CD4-positive, alpha-beta memory T cell (primary cell): ENCODE measurements at places on chromosomes 3 and 15. TPM values are rescaled to one million over a fixed set of nuclear protein-coding genes. Genes with fewer than 3 reads are reported as not detected.

DNA sequence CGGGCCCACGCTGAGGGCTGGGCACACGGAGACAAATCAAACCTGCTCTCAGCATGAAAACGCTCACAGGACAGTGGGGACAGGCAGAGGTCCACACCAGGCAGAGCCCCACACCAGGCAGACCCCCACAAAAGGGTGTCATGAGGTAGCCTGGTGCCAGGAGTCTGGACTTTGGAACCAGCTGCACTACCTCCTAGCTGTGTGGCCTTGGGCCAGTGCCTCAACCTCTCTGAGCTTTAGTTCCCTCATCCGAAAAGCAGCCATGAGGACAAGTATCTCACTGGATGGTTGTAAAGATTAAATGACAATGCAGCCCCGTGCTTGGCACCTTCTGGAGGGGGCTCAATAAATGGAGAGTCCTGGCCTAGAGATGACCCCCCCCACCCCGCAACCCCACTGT is 16.5 kb upstream of the CRABP1 start:
- no peaks in the 10 kb centered on the region for H3K27me3 ChIP-seq
- no peak overlapping the region for H3K4me3 ChIP-seq
- no peaks in the 10 kb centered on the region for H3K36me3 ChIP-seq
- H3K4me1 ChIP-seq = no peaks in the 10 kb centered on the region
- no peak overlapping the region for H3K27ac ChIP-seq
- DNase-seq = no peak

- DNase-seq = no peak
- no peak overlapping the region for H3K4me3 ChIP-seq
- no peaks in the 10 kb centered on the region for H3K4me1 ChIP-seq
- no peaks in the 10 kb centered on the region for H3K27me3 ChIP-seq
- H3K27ac ChIP-seq = no peak overlapping the region
Observed at GRCh38 chr3:37766797-37767776, 94.6 kb upstream of the CTDSPL start.

GRCh38 chr3:40258555-40258954 is 51.0 kb upstream of the EIF1B start:
- no peak overlapping the region for H3K4me3 ChIP-seq
- H3K36me3 ChIP-seq = no peaks in the 10 kb centered on the region

DNA sequence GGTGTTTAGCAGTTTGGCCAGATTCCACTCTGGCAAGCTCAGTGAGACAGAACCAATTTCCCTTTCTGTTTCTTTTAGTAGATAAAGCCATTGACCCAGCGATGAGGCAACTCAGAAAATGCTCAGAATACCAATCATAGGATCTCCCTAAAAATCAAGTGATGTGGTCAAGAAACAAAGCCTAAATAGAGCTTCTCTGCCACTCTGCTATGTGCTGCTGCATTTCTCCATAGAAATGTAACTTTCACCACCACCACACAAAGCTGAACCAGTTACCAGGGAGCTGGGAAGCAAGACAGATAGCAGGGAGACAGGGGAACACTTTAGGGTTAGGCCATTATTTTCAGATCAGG is 109.8 kb downstream of the RPL22L1 start:
- no peaks in the 10 kb centered on the region for H3K4me1 ChIP-seq
- H3K27me3 ChIP-seq = no peaks in the 10 kb centered on the region
- DNase-seq = no peak

DNA sequence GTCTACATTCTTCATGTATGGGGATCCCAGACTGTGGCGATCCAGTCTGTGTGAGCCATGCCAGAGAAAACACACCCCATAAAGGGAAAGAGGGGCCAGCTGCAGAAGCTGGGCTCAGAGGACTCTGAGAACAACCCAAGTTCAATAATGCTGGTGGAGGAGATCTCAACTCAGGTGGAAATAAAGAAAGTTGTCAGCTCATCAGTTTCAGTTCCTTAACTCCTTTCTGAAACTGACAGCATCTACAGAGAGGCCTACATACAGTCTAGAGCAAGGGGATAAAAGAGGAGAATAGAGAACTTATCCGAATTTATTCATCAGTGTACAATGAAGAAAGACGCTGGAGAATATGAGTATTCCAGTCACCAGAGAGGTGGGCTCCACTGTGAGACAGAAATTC is 77.0 kb downstream of the NTRK3 start:
- H3K4me3 ChIP-seq = no peak overlapping the region
- no peaks in the 10 kb centered on the region for H3K27me3 ChIP-seq
- DNase-seq = no peak
- H3K4me1 ChIP-seq = no peaks in the 10 kb centered on the region

DNA sequence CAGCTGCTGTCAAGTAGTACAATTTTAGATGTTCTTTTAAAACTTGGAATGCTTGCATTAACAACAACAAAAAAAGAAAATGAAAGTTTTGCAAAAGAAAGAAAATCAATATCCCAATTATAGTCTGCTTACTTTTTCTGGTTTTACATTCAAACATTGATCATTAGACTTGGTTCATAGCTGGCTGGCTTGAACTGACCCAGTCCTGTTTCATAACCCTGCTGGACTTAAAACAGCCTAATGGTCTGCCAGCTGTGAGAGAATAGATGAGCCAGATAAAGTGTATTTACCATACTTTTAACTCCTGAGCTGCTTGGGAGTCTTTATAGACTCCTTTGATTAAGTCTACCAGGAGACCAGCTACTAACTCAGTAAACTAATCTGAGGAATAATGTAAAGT is 59.2 kb downstream of the PIAS1 start:
- no peaks in the 10 kb centered on the region for H3K36me3 ChIP-seq
- H3K27ac ChIP-seq = no peak overlapping the region
- no peaks in the 10 kb centered on the region for H3K27me3 ChIP-seq

GRCh38 chr15:70400766-70401541 is 303.2 kb upstream of the TLE3 start:
- H3K36me3 ChIP-seq = no peaks in the 10 kb centered on the region
- no peaks in the 10 kb centered on the region for H3K27me3 ChIP-seq
- H3K27ac ChIP-seq = no peak overlapping the region
- DNase-seq = no peak

DNA sequence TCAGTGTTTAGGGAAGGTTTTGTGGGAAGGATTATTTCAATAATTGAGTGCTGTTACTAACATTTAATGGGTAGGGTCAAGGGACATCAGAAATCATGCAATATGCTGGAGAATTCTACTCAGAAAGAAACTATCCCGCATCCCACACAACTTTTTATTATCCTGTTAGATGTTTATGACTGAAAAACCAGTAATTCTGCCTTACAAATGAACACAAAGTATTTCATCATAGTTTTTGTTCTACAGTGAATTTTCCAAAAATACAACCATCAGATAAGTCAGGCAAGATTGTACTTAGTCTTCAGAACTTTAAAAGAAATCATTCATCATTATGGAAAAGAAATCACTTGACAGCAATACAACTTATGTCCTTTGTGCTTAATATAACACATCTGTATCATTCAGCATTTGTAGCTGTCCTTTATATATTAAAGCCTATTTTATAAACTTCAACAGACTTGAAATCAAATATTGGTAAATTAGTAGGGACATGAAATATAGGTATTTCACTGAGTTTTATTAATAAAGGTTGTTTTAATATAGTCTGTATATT is 61.9 kb downstream of the TRPM7 start:
- H3K4me3 ChIP-seq = no peak overlapping the region
- DNase-seq = no peak
- H3K36me3 ChIP-seq = peaks cover 20% of the 10 kb centered on the region
- no peaks in the 10 kb centered on the region for H3K4me1 ChIP-seq
- H3K27ac ChIP-seq = no peak overlapping the region

- H3K36me3 ChIP-seq = no peaks in the 10 kb centered on the region
- no peak for DNase-seq
- no peak within 1 kb of the TSS for H3K4me3 ChIP-seq
- H3K27me3 ChIP-seq = no peaks in the 10 kb centered on the region
Observed at GRCh38 chr3:109136523-109136922, at the start of gene C3orf85. Gene C3orf85 (plus strand): TSS chr3:109136719. CDS start chr3:109136848, 129 bp downstream.

GRCh38 chr3:87219611-87220010 is 7.5 kb upstream of the CHMP2B start:
- no peaks in the 10 kb centered on the region for H3K36me3 ChIP-seq
- no peak for DNase-seq
- no peaks in the 10 kb centered on the region for H3K4me1 ChIP-seq
- H3K4me3 ChIP-seq = no peak overlapping the region
- H3K27me3 ChIP-seq = no peaks in the 10 kb centered on the region

DNA sequence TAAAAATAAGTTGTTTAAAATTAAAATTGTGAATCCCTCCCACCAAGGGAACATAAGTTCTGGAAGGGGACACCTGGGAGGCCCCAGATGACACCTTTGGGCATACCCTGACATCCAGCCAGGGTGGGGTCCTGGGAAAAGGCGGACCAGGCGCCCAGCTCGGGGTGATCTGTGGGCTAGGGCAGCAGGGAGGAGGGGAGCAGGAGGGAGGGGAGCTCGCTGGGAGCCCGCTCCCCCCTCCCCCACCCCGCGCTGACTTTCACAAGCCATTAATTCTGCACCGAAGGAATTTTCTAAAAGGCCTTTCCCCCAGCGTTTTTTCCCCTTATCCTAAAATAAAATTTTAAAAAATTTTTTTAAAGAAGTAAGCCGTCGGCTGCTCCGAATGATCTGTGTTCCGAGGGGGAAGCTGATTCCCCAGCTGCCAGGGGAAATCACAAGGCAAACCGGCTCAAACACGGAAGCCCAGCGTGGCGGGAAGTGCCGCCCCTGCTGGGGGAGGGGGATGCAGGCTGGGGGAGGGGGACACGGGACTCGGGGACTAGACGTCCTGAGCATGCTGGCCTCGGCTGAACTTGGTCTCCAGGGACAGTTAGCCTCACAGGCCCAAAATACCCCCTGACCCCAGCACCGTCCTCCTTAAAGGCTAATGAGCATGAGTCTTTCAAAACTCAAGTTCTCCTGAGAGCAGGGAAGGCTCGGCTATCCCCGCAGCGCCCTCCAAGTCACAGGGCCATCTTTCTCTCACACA is 13.9 kb downstream of the PLXND1 start:
- DNase-seq = no peak
- H3K27ac ChIP-seq = no peak overlapping the region
- H3K27me3 ChIP-seq = no peaks in the 10 kb centered on the region
- H3K36me3 ChIP-seq = no peaks in the 10 kb centered on the region
- peaks cover 27% of the 10 kb centered on the region for H3K4me1 ChIP-seq

DNA sequence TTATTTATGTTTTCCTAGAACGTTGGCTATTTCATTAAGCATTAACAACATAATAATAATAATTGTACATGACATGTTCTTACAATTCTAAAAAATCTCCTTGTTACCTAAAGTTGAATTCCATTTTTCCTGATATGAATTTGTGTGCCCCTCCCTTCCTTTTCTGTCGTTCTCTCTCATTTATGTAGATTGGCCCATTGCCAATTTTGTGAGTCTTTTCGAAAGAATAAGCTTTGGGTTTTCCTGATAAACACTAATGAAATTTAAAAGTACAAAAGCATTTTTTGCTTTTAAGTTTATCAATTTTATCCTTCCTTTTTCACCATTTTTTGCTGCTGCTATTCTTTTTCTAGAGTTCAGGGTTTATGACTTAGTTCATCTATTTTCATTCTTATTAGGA is 44.9 kb downstream of the PRR23E start:
- H3K27me3 ChIP-seq = no peaks in the 10 kb centered on the region
- H3K4me1 ChIP-seq = no peaks in the 10 kb centered on the region
- no peak overlapping the region for H3K27ac ChIP-seq
- H3K4me3 ChIP-seq = no peak overlapping the region
- H3K36me3 ChIP-seq = no peaks in the 10 kb centered on the region

- no peak overlapping the region for H3K4me3 ChIP-seq
- H3K27me3 ChIP-seq = no peaks in the 10 kb centered on the region
- no peak for DNase-seq
- peaks cover 19% of the 10 kb centered on the region for H3K4me1 ChIP-seq
- no peak overlapping the region for H3K27ac ChIP-seq
- H3K36me3 ChIP-seq = peaks cover 3% of the 10 kb centered on the region
Observed at GRCh38 chr3:23913182-23913581, 3.6 kb downstream of the NKIRAS1 start.

- no peaks in the 10 kb centered on the region for H3K27me3 ChIP-seq
Observed at GRCh38 chr15:25830844-25831451, 32.2 kb downstream of the ATP10A start.

Gene ZNF197
- 18.4 TPM for total RNA-seq

Gene GOLGA6L10
- total RNA-seq = 2.4 TPM
